ENCODE measurements at places on chromosomes 3 and 15.

DNA sequence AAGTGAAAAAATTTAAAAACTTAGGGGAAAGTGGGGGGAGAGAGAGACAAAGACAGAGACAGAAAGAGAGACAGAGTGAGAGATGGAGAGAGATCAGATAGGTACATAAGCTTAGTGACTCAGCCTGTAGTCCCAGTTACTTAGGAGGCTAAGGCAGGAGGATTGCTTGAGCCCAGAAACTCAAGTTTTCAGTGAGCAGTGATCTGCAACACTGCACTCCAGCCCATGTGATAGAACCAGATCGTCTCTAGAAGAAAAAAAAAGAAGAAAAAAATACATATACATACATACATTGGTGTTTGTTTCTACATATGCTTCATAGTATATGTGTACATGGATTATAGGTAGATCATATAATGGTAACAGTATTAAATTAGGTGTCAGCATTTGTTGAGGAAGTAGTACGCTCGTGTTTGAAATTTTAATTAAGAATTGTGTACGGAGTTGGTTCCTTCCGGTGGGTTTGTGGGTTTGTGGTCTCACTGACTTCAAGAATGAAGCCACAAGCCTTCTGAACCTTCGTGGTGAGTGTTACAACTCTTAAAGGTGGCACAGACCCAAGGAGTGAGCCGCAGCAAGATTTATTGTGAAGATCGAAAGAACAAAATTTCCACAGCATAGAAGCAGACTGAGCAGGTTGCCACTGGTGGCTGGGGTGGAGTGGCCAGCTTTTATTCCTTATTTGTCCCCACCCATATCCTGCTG lies 38.3 kb upstream of the SNRPN start:
- DNase-seq = no peak

DNA sequence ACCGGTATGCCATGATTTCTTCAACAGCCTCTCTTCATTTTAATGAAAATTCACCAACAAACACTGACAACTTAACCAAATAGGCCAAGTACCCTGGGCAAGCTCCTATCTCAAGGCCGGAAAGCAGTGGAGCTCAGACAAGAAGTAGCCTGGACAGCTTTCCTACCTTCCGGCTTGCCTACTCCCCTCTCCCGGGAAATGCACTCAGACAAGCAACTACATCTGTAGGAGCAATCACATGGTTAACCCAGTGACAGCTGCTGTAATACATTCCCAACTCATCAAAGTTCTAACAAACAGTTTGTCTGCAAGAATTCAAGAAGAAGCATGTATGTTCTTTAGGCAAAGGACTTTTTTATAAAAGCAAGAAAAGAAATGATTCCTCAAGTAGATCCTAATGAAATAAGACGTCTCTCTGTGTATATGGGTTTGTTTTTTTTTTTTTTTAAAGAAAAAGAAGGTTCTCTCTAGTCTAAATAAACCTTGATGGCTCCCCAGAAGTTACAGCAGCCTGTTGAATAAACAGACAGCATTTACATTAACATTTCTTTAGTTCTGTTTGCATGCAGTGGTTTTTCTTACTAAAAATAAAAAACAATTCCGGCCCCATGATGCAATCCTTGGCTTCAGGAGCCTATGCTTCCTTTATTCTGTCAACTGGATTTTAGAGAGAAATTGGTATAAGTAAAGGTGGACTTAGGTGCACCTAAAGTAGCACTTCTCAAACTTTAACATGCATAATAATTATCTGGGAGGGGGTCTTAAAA lies 278.7 kb downstream of the NEK10 start:
- no peak for DNase-seq

DNA sequence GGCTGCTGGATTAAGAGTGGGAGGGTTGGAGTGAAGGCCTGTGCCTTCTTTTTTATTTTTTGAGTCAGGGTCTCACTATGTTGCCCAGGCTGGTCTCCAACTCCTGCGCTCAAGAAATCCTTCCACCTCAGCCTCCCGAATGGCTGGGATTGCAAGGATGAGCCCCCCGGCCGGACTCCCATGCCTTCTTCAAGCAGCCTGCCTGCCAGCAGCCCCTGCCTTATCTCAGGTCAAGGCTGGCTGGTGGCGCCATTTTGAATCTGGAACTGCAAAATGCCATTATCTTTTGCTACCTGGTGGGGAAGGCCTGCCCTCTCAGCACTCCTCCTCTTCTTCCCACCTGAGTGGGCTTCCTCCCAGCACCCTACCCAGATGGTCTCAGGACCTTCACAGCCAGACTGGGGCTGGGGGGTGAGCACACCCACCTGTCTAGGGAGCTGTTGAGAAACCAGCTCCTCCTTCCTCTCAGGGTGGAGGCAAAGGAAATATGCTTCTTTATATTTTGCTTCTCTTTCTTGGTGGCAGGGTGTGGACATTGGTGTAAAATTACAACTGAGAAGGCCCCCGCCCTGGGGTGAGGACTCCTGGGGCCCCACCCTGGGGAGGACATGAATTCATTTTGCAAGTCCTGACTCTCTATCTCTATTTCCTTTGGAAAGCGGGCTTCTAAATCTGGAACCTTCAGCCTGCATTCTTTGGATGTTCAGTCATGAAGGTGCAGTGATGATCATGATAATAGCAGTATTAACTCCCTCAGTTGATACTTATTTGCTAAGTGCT lies 7.7 kb upstream of the FLNB start:
- DNase-seq = no peak

DNA sequence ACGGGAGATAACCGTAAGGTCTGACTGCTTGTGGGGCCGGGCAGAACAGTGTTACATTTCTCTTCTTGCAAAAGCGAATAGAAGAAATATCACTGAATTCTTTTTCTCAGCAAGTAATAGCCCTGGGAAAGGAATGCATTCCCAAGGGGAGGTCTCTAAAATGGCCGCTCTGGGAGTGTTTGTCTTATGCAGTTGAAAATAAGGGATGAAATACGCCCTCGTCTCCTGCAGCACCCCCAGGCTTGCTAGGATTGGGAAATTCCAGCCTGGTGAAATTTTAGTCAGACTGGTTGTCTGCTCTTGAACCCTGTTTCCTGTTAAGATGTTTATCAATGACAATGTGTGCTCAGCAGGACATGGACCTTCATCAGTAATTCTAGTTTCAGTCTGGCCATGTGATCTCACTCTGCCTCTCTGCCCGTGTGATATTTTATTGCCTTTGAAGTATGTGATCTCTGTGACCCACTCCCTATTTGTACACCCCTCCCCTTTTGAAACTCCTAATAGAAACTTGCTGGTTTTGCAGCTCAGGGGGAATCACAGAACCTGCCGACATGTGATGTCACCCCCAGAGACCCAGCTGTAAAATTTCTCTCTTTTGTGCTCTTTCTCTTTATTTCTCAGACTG lies 715.6 kb downstream of the ROBO1 start:
- no peak for DNase-seq

- no peak for DNase-seq
Measured at GRCh38 chr3:123335007-123335670, 113.8 kb downstream of the ADCY5 start.

- no peak for DNase-seq
Measured at GRCh38 chr3:197083486-197083885, 53.9 kb upstream of the MELTF start.

GRCh38 chr15:31362886-31363285 lies 36.3 kb downstream of the KLF13 start:
- no peak for DNase-seq

All from activated naive CD4-positive, alpha-beta T cell (primary cell).